H7 (cell line): ENCODE measurements at places on chromosomes 3 and 15. TPM values are rescaled to one million over a fixed set of nuclear protein-coding genes. Genes with fewer than 3 reads are reported as not detected.

The ADAMTS9 gene
- 4.9 and 5.6 TPM in 2 replicates for total RNA-seq

The USP50 gene
- total RNA-seq = not detected in 2 replicates

The IQCF2 gene
- not detected in 2 replicates for total RNA-seq

The CCDC191 gene
- total RNA-seq = 0.80 and 2.4 TPM in 2 replicates

The MYH15 gene
- 0.07 and 0.15 TPM in 2 replicates for total RNA-seq

The TNFSF10 gene
- total RNA-seq = not detected in 2 replicates

The CFAP92 gene
- 0.87 and 1.7 TPM in 2 replicates for total RNA-seq

The RAB7A gene
- total RNA-seq = 40.6 and 50.0 TPM in 2 replicates

The C3orf22 gene
- not detected in 2 replicates for total RNA-seq

The HIGD2B gene
- total RNA-seq = 0.17 and 0.30 TPM in 2 replicates

The RASGRP1 gene
- 2.8 and 2.9 TPM in 2 replicates for total RNA-seq

The OR4M2 gene
- total RNA-seq = not detected in 2 replicates

The TIMP4 gene
- total RNA-seq = 22.9 and 40.3 TPM in 2 replicates

The PRSS50 gene
- 0.07 and 0.92 TPM in 2 replicates for total RNA-seq
